ENCODE measurements at places on chromosomes 7 and 10.

DNA sequence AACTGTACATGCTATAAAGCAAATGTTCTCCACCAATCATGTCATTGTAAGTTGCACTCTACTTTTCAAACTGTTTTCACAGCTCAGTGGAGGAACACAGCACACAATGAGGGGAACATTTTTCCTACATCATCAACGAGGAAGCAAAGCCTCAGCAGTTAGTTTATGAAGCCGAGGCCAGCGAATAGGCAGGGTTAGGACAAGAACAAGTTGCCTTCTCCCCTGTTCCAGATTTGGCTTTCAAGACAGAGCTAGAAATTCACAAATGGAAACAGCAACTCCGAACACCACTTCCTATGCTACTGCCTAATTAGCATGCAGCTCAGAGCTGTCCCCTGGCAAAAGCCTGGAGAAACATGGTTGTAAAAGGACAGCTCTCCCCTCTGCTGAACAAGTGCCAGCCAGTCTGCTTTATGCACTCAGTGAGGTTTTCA lies 19.8 kb downstream of the ITGB8 start:
- no peak for DNase-seq

GRCh38 chr7:149568218-149568617 lies 70.6 kb upstream of the ZNF746 start:
- no peak for DNase-seq

- no peak for DNase-seq
These were observed 23.7 kb upstream of the WNT16 start for GRCh38 chr7:121305109-121305508.

DNA sequence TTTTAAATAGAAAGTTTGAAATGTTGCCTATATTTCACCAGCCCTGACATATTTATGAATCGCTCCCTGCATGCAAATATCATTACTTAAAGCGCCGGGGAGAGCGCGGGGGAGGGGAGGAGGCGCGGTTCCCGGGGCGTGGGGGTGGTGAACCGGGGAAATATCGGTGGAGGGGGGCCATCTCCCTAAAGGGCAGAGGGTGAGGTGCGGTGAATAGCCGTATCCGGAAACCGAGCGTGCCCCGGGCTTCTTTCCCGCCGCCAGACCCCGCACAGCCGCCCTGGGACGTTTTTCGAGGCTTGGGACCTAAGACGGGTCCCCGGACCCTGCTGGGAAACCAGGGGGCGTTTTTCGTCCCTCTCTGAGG lies 6.9 kb upstream of the ZNF503 start:
- DNase-seq: no peak

DNA sequence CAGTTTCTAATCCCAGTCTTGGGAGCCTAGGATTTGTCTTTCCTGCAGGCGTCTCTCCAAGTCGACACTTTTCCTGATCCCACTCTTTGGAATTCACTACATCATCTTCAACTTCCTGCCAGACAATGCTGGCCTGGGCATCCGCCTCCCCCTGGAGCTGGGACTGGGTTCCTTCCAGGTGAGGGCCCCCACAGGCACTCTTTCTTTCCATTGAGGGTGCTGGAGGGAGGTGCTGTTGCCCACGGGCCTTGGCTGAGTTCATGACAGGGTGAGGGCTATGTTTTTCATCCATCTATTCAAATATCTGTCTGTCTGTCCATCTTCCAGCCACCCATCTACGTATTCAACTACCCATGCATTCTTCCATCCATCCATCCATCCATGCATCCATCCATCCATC lies 12.6 kb downstream of the GHRHR start:
- DNase-seq: no peak

DNA sequence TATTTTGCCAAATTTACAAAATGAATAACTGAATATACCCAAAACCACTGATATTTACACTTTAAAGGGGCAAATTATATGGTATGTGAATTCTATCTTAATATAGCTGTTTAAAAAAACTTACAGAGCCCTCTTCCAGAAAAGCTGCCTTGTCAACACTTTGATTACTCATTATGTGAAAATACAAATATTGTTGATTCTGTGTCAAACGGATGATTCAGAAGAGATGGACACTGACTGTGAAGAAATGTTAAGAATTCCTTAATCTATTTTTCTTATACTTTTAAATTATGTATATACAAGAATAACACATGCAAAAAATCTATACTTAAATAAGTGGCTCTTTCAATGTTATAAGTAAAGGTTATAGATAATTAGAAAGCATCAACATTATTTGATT lies 41.5 kb downstream of the SMURF1 start:
- DNase-seq: no peak

DNA sequence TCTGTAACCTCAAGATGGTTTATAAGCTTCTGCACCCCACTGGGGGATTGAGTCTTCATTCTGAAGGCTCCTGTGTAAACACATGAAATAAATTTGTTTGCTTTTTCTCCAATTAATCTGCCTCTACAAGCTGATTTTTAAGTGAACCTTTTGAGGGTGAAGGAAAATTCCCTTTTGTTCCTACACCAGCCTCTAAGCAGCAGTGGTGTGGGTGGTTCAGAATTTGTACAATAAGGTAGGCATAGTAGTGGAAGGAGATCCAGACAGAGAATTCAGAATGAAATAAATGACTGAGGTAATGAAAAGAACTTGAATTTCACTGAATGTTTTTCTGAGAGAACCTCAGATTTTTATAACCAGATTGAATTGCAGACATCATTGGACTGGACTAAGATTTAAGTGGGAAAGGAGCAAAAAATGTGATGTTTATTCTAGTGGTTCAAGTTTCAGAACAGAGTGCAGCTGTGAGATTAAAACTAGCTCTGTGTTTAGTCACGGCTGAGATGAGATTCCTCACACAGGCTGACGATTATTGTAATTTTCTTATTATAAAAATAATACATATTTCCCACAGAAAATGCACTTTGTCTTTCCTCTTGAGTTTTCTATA lies 1162.2 kb downstream of the TYW1 start:
- DNase-seq: no peak

- DNase-seq: no peak
These were observed 17.0 kb downstream of the CACUL1 start for GRCh38 chr10:118737603-118738302.

DNA sequence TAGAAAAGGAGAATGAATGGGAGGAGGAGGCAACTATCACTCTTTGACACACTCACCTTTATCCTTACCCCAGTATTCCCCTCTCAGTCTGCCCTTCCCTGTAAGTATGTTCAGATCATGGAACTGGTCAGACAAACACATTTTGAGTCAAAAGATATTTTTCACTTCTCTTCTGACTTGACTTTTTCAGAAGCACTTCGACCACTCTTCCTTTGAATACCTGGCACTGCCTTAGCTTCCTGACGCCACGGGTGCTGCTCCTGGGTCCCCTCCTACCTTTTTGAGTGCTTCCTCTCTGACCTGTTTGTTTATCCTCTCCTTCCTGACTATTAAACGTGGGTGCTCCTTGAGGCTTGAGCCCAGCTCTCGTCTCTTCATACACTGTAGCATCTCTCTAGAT lies 19.8 kb upstream of the C10orf67 start:
- DNase-seq: no peak

All from non-pigmented ciliary epithelial cell (primary cell).